Activated CD8-positive, alpha-beta memory T cell treated with anti-CD3 and anti-CD28 coated beads, Interleukin-2, amount 50 U/mL, for 48 hours (primary cell): ENCODE measurements at places on chromosomes 3 and 15.

GRCh38 chr3:123346021-123346420 lies 102.9 kb downstream of the ADCY5 start:
- no peak for DNase-seq

DNA sequence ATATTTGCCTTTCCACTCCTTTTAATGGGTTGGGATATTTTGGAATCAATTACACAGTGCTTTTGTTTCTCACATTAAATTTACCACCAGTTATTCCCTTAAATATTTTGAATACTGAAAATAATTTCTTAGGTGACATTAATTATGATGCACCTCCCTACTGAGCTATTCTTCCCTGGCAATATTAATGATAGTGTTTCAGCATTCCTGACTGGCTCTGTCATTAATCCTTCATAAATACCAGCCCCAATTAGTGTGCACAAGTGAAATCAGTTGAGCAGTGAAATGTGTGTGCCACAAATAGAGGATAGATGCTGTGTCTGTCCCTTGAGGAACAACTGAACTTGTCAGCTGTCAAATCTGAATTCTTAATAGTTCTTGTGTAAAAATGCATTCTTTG lies 304.0 kb downstream of the CACNA2D3 start:
- no peak for DNase-seq

DNA sequence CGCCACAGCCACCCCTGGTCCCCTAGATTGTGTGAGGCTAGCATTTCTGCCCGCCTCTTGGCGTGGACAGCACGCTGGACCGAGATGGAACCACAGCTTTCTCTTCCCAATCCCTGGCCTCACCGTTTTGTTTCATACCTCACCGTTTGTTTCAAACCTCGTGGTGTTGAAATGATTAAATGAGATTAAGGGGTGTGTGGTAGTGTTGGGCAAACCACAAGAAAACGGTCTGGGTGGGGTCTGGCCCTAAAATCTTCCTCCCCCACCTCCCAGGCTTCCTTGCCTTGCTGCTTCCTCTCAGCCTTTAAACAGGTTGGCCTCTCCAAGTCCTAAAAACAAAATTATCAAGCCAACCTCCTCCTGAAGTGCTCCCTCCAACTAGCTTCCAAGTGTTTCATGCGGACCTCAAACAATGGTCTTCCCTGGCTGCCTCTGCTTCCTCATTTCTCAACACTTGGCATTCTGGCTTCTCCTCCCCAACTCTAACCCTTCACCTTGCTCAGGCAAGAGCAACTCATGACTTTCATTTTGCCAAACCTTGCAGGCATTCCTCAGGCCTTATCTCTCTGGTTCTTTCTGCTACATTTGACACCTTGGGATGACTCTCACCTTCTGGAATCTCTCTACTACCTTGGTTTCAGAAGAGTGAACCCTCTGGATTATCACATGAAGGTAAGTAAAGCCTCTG lies 1.4 kb upstream of the ATP13A3 start:
- no peak for DNase-seq

- DNase-seq: no peak
Observed at GRCh38 chr15:66593219-66593780, 27.5 kb upstream of the LCTL start.

DNA sequence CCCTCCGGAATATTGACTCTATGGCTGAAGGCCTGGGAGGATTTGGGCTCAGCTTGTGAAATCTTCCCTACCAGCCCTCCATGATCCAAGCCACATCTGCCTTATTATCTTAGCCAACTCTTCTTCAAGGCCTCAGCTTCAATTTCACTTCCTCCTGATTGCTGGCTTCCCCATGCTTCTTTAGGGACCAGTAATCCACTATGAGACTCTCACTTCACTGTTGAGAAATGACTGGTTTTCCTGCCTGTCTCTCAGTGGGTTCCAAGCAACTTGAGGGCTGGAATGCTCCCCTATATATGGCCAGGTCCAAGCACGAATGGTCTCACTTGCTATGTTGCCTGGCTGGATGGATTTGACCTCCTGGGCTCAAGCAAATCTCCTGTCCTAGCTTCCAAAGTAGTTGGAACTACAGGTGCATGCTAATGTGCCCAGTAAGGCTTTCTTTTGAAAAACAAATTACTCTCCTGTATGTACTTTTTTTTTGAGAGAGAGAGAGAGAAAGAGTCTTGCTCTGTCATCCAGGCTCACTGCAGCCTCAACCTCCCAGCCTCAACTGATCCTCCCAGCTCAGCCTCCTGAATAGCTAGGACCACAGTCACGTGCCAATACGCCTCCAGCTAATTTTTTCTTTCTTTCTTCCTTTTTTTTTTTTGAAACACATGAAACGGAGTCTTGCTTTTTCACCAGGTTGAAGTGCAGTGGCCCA lies 7.9 kb upstream of the PIK3CB start:
- no peak for DNase-seq

GRCh38 chr15:35181538-35181937 lies 96.4 kb upstream of the NANOGP8 start:
- DNase-seq: no peak

- no peak for DNase-seq
Observed at GRCh38 chr15:90708516-90708915, 8.6 kb upstream of the BLM start.

- DNase-seq: no peak
Observed at GRCh38 chr3:58564456-58565160, 12.6 kb downstream of the FAM107A start.

DNA sequence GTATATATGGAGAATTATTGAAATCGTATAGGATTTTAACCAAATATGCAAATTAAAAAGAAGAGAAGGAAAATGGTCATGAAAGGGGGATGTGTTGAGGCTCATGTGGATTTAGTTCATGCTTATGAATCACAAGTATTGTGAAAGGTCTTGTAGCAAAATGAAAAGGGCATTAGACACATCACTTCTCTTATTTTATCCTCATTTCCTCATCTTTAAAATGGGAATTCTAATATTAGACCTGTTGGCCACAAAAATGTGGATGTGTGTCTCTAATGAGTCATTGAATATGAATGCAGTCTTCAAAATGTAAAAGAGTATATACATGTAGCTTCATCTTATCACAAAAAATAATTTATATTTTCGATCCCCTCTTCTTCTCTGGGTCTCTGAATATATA lies 14.9 kb upstream of the ALCAM start:
- DNase-seq: no peak

DNA sequence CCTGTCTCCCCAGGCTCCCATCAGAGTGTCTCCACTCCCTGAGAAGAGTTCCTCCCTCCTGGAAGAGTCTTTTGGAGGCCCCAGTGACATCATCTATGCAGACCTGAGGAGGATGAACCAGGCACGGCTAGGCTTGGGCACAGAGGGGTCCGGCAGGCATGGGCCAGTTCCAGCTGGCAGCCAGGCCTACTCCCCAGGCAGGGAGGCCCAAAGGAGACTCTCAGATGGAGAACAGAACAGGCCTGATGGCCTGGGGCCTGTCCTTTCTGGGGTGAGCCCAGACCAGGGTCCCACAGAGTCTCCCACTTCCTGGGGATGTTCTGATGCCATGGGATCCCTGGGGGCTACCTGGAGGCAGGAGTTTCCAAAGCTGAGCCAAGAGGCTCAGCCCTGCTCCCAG lies 8.5 kb downstream of the SH2D7 start:
- no peak for DNase-seq

DNA sequence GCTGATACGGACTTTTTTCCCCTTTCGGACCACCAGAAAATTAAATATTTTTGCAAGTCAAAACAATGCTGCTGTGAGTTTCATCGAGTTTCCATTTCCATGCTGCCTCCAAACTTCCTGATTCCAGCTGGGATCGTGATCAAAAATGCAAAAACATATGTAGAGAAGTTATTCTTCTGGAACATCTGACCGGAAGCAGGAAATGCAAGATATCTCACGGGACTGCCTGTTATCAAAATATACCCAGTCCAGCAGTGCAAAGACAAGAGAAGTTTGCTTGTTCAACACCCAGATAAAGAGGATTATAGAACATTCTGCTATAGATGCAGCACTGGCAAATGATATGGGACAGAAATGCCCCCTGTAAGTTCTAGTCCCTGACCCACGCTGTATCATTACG lies 726.7 kb upstream of the NR2F2 start:
- no peak for DNase-seq

- DNase-seq: no peak
Observed at GRCh38 chr3:111338059-111338698, 203.8 kb upstream of the CD96 start.

- DNase-seq: no peak
Observed at GRCh38 chr15:80526556-80527340, 122.6 kb downstream of the ARNT2 start.
